Kidney capillary endothelial cell (primary cell): ENCODE measurements at places on chromosomes 2 and 18.

DNA sequence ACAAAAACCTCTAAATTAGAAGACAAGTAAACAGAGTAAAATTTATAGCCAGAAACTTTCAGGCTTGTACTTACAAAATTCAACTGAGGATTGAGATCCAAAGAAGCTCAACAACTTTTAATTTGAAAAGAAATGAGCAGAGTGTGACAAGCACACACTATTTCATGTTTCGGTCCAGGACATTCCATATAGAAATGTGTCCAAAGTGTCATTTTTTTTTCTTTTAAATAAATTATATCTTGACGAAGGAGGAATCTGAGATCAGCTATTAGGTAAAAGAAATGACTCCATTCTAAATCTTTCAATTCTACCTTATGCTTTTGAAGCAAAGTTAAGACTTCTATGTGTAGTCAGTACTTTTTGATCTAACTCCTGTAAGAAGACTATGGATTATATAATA lies 4.6 kb downstream of the FN1 start:
- DNase-seq = no peak

DNA sequence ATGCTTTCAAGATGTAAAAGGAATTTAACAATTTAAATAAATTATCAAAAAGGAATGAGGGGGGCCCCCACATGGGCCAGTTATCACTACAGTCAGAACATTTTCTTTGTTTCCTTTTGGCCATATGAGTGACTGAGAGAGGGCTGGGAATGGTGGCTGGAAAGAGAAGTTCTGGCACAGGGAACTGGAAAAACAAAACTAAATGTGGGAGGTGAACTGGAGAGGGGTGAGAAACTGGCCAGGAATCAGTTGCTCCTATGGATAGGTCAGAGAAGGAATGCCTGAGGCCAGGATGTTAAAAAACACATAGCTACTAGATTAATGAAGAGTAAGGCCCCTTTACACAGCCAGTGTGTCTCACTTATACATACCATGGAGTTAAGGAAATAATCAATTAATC lies 121.0 kb downstream of the RBMS1 start:
- DNase-seq = no peak

DNA sequence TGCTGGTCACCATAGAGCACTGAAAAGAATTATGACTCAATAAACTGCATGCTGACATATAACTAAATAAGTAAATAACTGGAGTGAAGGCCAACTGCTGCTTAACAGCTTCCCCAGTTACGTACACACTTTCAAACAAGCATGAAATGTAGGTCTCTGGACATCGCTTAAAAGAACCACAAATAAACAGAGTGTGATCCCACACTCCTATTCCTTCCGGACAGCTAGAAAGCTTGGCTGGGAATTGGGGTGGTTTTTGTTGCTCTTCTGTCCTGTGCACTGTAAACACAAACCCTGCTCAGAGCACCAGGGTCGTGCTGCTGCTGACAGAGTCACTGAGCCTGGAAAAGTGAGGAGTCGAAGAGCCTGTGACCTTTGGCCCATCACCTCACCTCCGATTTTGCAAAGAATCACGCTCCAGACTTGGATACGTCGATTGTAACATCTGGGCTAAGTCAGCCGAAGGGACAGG lies 162.7 kb upstream of the NT5C1B start:
- DNase-seq = no peak

DNA sequence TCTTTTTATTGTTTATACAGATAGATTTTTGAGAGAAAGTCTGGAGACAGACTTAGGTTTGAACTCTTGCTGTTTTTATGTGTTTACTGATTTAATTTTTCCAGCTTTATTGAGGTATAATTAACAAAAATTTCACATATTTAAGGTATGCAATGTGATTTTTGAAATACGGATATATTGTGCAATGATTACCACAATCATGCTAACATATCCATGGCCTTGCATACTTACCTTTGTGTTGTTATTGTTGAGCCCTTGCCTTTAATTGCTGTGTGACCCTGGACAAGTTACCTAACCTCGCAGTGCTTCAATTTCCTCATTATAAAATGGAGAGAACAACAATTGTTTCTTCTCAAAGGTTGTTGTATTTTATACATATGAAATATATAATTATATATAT lies 13.9 kb upstream of the RBMS1 start:
- DNase-seq = no peak

GRCh38 chr18:22283397-22283796 lies 114.0 kb downstream of the GATA6 start:
- DNase-seq = no peak

DNA sequence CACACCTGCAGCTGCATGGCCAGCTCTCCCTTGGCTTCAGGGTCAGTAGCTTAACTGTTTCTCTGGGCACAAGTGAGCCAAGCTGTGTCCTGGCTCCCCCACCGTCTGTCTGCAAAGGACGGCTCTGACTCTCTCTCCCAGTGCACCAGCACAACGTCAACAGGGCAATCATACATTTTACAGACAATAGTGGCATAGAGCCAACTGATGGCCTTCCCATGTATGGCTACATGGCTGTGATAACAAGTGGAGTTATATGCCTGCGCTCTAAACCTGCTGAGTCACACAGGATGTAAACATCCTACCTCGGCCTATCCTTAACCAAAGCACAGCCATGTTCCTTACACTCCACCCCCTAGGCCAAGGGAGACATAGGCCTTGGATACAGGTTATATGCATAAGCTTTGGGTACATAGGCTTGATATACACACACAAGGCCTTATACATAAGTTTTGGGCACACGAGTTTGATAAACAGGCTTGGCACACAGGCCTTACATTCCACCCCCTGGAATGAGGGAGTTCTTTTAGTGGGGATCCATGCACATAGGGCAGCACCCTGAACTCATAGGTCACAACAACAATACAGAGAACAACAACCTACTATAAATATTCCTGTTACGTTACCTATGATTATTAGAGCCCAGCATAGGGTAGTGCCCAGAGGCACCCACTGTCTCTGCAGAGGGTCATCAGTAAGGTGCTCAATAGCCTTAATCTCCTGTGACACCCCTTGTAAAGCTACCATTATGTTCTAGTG lies 17.7 kb downstream of the PHOSPHO2 start:
- peak; percentile 60 for DNase-seq

DNA sequence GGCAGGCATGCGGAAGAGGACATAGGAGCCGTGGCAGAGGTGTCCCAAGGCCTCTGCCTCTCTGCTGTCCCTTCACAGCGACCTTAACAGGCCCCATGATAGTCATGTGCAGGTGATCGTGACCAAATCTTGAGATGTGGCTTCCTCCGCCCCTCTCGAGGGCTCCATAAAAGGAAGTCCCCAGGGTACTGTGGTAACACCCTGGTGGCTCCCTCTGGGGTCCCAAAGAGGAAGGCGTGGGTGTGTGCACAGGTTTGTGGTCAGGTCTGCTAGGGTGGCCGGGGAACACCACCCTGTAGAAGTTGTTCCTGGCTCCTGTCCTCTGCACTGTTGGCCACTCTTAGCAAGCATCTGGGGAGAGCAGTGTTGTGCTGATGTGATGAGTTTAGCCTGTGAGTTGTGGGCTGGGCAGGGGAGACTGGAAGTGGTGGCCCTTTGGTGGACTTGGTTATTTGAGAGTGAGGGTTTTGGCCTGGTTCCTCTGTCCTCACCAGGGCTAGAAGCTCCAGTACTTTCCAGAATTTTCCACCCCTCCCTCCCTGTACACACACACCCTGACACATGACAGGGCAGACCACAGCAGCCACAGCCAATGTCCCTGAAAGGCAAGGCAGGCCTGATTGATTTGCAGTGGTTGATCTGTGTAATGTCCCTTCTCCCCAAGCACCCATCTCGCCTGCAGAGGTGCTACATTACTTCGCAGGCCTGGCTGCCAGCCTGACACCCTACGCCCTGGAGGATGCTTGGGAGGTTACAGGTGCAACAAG lies 68.9 kb upstream of the BOD1L2 start:
- no peak for DNase-seq

- no peak for DNase-seq
Measured at GRCh38 chr2:68465081-68465916, 1.8 kb downstream of the FBXO48 start.

DNA sequence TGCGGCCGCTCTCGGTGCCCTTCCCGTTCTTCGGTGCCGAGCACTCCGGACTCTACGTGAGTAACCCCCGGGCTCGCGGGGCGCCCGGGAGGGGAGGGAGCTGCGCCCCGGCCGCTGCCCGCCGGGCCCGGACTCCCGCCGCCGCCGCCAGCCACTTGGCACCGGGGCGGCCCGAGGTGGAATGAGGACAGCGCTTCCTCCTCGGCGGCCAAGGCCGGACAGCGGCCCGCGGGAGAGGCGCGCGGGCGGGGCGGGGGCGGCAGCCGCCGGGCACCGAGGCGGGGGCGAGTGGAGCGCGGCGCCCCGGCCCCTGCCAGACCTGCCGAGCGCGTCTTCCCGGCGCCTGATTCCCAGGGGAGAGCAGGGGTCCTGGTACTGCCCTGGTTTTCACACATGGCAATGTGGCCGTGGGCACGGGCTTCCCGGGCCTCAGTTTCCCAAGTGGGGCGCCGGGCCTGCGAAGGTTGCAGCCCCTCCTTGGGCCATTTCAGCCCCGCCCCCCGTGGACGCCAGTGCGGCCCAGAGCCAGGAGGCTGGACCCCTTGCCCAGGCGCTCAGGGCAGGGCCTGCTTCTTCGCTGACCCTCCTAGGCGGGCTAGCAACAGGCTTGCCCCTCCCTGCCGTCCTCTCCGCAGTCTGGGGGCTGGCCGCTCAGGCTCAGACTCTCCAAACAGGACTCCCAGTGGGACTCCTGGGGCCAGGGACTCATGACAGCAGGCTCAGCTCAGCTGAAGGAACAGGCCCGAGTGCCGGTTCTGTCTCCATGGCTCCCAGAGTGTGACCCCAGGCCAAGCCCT lies 775 bp downstream of the SNED1 start:
- DNase-seq = no peak

DNA sequence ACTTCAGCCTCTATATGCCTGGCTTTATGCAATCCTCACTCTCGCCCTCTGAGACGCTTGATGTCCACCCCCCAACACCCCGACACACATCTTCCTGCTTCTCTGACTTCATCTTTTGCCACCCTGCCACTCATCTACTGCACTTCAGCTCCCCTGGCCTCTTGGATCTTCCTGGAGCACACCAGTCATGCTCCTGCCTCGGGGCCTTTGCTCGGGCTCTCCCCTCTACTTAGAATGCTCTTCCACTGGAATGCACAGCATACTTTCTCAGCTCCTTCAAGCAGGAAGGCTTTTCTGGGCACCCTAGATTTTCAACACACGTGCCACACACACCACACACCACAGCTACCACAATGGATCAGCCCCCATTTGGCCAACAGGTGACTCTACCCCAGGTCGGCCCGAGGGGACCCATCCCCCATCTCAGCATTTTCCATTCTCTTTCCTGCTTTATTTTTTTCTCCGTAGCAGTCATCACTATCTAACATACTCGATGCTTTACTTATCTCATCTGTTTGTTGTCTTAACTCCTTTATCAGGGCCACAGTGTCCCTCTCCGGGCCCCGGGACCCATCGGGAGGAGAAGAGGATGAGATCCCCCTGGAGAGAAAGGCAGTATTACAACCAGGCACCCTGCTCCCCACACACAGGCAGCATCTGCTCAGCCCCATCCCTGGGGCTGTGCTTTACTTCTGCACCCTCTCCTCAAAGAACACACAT lies 2.3 kb downstream of the RUFY4 start:
- DNase-seq = no peak

GRCh38 chr2:239312081-239312511 lies 88.7 kb downstream of the HDAC4 start:
- no peak for DNase-seq

- no peak for DNase-seq
Measured at GRCh38 chr18:67132919-67133318, 383.6 kb downstream of the DSEL start.

- peak; percentile 66 for DNase-seq
Measured at GRCh38 chr2:218995972-218996711, 2.9 kb upstream of the CRYBA2 start.

DNA sequence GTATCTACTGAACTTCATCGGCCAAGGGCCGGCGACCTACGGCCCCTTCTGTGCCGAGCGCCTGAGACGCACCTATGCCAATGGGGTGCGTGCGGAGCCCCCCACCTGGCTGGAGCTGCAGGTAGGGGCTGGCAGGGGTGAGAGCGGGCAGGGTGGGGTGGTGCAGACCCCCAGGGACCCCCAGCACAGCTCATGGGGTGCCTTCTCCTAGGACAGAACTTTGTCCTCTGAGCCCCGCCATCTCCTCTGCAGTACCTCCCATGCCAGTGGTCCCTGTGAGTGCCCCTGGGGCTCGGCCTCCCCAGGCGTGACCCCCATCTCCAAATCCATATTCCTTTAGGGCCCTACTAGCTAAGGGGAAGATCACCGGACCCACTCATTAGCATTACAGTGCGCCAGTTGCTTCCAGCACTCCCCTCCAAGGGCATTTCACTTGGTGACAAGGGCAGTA lies 23.9 kb upstream of the GPR17 start:
- no peak for DNase-seq

- DNase-seq = no peak
Measured at GRCh38 chr2:205954707-205955106, 131.3 kb downstream of the INO80D start.

GRCh38 chr2:101012054-101012705 lies 10.1 kb downstream of the RPL31 start:
- DNase-seq = no peak

DNA sequence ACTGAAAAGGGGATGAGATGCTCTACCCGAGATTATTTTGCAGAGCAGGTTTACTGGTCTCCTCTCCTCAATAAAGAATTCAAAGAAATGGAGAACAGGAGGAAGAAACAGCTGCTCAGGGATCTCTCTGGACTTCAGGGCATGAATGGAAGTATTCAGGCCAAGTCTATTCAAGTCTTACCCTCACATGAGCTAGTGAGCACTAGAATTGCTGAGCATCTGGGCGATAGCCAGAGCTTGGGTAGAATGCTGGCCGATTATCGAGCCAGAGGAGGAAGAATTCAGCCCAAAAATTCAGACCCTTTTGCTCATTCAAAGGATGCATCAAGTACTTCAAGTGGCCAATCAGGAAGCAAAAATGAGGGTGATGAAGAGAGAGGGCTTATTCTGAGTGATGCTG lies 60.0 kb downstream of the PIKFYVE start:
- DNase-seq = no peak

DNA sequence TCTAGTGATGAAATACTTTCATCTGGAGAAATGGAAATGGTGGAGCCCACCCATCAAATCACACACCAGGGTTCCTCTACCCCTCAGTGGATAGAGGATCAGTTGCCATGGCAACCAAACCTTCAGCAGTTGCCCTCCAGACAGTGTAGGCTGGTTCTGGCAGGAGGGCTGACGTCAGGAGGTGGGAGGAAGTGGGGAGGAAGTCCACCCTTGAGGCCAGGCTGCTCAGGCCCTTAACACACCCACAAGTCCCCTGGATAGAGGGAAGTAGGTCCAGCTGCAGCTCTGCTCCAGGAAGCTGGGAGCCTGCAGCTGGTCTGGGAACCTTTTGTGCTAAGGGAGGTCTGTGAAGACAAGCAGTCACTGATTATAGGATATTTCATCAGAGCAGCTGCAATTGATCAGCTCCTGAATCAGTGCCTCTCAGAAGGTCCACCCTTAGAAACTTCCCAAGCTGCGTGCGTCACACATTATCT lies 186.6 kb downstream of the MTX2 start:
- DNase-seq = no peak

- DNase-seq = no peak
Measured at GRCh38 chr2:211351987-211352386, 795.6 kb downstream of the CPS1 start.

- DNase-seq = no peak
Measured at GRCh38 chr2:71783215-71783614, 329.9 kb downstream of the DYSF start.

GRCh38 chr18:59769129-59769865 lies 72.1 kb upstream of the CCBE1 start:
- no peak for DNase-seq
